ENCODE measurements at places on chromosomes 5 and 9.
A peak's percentile ranks its signal among the peaks of the same experiment; 100 is the strongest.

DNA sequence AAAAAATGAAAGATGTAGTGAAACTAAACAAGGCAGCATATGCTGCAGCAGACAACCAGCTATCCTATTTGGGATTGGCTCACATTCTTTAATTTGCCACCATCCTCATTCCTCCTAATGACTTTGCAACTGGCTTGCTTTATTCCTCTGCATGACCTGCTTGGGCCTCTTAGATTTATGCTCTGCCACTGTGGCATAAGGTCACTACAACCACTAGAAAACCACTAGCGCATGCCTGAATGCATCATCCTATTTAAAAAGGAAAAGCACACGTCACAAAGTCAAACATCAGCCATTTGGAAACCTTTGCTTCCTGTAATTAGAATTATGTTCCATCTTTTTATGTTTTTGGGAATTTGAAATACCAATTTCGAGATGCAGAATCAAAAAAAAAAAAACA, 40.8 kb upstream of the CCDC152 start:
- DNase-seq = no peak

DNA sequence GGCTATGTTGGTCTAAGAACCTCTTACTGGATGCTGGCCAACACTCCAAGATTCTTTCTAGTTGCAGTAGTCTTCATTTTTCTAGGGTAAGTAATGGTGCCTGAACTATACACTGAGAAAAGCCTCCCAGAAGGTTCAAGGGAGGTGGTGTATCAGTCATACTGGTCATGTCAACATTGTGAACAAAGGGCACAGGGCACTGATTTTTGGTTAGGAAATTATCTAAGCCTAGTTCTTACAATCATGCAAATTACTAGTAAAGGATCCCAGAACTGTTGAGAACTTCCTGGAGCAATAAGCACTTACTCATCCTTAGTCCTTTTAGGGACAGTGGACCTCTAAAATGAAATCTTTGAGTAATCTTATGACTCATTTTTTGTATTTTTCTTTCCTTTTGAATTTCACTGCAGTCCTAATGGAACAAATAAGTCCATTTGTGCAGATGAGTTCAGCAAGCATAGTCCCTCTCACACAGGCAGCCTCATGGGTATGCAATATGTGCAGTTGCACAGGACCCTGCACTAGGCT, 21.1 kb upstream of the CDC42SE2 start:
- DNase-seq = no peak

DNA sequence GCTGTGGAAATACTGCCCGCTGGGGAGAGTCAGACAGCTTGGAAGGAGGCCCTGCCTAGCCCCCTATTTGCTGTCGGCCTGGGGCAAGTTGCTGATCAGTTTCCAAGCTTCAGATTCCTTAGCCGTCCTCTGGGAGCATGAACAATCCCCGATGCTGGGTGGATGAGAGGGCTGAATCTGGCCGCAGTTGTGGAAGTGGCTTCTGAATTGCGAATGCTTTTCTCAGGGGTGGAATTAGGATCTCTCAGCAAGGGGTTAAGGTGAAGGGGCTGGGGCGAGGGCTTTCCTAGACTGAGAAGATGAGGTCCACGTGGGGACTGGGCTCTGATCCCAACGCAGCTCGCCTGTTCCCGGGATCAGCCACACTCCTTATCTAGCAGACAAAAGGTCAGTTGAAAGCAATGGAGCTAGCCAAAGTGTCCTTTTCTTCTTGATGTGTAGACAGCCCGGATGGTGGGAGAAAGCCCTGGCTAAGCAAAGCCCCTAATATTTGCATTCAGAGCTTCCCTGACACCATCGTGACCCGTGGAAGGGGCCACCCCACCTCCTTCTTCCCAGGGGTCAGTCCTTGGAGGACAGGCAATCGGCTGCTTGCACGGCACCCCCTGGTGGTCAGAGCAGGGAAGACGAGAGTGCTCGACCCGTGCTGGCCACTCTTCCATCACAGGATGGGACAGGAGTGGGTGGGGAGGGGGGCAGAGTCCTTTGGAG, 54.9 kb downstream of the COL15A1 start:
- peak; percentile 31 for DNase-seq

DNA sequence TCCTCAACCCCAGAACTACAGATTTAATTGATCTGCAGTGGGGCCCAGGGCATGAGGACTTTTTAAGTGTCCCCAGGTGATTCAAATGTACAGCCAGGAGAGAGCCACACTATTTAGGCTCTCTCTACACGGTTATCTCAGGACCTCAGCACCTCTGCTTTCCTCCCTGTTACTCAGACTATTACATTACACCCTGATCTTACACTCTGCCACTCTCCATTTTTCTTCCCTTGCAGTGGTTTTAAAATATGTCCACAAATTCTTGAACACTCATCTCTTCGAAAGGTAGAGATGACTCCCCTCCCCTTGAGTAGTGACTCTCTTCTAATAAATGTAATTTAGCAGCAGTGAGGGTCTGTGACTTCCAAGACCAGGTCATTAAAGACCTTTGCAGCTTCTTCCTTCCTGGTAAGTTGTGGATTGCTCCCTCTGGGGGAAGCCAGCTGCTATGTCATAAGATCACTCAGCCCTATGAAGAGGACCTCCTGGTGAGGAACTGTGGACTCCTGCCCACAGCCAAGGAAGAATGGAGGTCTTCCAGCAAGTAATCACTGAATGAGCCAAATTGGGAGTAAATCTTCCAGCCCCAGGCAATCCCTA, 87.5 kb upstream of the SSBP2 start:
- DNase-seq = peak; percentile 59

GRCh38 chr5:139410993-139411828, 7.3 kb upstream of the SPATA24 start:
- no peak for DNase-seq

GRCh38 chr5:71832812-71833715, 114.0 kb downstream of the CARTPT start:
- no peak for DNase-seq

- no peak for DNase-seq
Measured at GRCh38 chr5:27266184-27266583, 227.8 kb upstream of the CDH9 start.

DNA sequence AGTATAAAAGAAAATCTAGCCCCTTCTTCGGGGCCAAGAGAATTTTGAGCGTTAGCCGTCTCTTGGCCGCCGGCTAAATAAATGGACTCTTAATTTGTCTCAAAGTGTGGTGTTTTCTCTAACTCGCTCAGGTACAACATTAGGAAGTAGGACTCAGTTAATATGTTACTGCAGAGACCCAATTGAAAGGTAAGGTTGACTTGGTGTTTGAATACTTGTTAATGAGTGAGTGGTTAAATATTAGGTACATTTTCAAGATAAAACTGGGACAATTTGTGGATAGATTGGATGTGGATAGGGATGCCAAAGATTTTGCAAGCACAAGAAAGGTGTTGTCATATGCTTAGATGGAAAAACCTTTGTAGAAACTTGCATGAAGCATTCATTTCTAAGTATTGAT, 1177.3 kb upstream of the CDH18 start:
- DNase-seq = no peak

GRCh38 chr5:135566422-135567400, 12.1 kb downstream of the CXCL14 start:
- DNase-seq = no peak

GRCh38 chr5:8253376-8253775, 384.4 kb downstream of the MTRR start:
- DNase-seq = no peak

GRCh38 chr9:136291306-136292025, 12.4 kb downstream of the CCDC187 start:
- no peak for DNase-seq

DNA sequence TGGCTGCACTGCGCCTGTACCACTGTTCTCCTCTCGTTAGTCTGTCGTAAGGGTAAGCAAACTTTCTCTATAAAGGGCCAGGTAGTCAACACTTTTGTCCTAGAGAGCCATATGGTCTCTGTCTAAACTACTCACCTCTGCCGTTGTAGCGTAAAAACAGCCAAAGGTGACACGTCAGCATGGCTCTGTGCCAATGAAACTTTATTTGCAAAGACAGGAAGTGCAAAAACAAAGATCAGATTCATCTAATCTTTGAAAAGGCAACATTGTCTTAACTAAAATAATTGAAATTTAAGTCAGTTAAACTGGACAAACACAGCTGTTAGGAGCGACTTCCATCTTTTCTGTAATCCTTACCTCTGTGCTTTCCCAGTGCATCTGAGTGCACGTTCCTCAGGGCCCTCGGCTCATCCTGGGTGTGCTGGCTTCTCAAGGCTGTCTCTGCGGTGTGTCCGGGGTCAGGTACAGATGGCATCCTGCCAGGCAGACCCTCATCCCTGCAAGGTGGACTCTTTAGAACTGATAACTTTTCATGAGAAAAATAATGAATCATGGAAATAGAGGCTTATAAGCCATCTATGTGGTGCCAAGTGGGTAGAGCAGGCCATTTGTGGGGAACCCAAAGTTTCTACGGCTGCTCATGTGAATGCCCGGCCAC, 35.2 kb upstream of the IRX4 start:
- no peak for DNase-seq

DNA sequence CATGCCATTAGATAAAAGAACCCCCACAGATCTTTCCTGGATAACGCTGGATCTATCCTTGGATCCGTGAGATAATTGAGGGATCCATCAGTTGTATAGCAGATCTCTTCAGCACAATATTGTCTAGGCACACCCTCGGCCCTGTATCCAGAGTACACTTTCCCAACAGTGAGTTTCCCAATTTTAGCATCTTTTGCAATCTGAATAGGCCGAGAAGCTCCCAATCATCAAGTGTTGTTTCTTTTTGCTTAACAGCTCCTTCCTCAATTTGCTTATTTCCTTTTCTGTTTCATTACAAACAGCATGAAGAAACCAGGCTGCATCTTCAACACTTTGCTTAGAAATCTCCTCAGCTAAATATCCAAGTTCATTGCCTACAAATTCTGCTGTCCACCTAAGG, 4.4 kb upstream of the SPTLC1 start:
- DNase-seq = no peak

GRCh38 chr5:150662731-150663516, 1.9 kb downstream of the MYOZ3 start:
- no peak for DNase-seq

GRCh38 chr9:136311051-136312008, 7.4 kb upstream of the CCDC187 start:
- DNase-seq = no peak

- no peak for DNase-seq
Measured at GRCh38 chr5:149421834-149422233, 42.7 kb upstream of the IL17B start.

GRCh38 chr9:77896938-77897667, 134.5 kb downstream of the GNAQ start:
- DNase-seq = no peak
